ENCODE measurements at places on chromosomes 12 and 14. TPM values are rescaled to one million over a fixed set of nuclear protein-coding genes. Genes with fewer than 3 reads are reported as not detected.

DNA sequence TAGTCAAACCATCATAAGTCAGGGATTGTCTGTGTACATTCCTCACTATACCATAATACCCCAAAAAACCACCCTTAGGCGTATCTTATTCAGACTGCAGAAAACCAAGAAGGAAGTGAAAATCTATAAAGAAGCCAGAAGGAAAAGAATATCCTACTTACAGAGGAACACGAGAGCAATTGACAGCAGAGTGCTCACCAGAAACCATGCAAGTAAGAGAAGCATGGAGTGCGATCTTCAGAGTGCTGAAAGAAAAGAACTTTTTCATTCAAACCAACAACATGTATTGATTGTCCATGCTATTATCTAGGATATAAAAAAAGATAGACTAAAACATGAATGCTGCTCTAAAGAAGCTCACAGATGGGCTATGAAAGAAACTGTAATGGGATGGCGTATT lies 50.8 kb downstream of the STXBP6 start:
- ATAC-seq, result no peak

DNA sequence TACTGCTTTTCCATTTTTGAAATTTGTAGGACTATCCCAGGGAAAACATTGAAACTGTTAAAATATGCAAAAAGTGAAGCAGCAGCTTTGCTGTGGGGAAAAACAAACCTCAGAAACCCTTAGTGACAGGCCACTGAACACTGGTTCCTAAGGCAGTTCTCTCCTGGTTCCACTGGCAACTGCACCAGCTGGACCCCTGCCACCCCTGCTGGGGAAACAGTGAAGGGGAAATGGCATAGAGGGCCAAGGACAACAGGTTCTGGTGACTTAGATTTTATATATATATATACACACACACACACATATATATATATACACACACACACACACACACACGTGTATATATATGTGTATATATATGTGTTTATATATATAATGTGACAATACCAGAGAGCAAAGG lies 16.2 kb upstream of the KRT7 start:
- no peak for ATAC-seq

DNA sequence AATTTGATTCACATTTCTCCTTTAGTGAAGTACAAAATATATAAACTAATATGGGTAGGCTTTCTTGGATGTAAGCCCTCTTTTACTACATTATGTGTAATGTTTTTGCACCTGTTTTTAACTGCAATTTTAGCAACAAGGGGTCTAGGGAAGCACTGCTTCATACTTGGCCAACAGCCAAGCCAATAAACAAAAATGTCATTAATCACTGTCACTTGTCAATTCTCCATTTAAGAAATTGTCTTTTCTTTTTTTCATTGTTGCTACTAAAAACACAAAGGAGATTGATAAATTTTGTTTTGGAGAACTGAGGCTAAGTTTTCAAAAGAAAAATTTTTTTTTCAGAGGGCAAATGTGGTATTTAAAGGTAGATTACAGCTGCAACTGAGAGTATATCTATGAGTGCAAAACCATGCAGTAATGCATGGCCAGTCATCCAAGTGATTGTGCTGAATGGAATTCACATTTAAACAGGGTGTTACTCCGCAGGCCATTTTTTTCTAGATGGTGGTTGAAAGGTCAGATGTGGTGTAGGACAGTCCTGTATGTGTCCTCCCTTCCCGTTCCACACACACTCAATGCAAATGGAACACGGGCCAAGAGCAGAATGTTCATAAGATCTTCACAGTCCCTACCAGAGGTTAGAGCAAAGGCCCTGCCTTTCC lies 503.0 kb upstream of the LMO3 start:
- no peak for ATAC-seq

DNA sequence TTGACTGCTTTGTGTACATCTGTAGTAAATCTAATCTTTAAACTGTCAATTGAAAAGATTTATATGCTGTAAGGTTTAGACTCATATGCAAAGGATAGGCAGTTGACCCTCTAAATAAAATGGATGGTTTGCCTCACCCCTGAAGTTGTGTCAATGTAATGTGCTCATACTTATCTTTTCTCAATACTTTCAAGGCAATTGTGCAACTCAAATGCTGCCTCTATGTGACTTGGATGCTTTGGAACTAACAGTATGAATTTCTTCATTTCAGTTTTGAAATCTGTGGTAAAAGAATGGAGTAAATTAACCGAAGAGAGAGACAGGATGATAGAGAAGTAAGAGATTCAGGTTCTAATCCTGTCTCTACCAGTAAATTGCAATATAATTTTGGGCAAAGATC lies 9.7 kb downstream of the PDE6H start:
- ATAC-seq, result no peak

DNA sequence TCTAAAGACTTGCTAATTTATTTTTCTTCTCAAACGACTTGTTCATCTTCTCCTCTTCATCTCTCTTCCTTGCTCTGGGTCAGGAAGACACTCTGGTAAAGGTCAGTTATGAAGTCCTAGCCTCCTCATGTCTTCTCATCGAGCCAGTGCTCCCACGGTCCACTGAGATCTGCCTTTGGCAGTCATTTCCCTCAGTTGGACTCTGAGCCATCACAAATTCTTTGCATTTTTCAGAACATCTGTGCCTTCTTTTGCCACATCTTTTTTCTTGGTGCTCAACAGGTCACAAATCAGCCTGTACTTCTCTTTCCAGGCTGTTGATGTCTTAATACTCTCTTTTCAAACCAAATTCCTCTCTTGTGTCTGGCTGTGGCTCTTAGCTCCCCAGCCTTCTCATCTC lies 49.7 kb downstream of the IGF1 start:
- no peak for ATAC-seq

DNA sequence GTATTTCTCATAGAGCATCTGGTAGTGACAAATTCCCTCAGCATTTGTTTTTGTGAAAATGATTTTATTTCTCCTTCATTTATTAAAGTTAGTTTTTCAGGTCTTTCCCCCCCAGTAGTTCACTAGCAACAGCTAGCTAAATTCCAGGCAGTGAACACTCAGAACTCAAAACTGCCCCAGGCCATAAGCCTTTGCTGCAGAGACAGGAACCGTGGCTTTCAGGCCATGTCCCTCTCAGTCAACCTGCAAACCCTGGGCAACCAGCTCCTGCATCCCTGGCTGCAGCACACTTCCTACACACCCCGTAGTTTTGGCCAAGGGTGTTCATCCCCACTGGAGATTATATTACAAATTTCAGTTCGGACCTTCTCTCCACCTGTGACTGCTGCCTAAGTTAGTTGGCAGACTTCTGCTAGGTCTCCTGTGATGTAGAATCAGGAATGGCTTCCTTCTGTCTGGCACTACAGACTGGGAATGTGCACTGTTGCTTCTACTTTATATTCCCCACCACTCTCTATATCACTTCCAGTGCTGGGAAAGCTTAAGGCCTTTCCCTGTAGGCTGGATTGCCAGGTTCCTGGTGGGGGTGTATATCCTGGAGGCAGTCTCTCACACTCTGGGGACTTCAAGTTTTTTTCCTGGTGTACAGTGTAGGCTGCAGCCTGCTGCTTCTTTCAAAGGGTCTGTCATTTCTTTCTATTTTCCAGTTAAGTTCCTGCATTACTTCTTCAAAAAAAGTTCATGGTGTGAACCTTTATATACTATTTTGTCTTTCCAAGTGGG lies 924.4 kb upstream of the LRFN5 start:
- no peak for ATAC-seq

- ATAC-seq, result peak; percentile 68
These were observed 50.3 kb upstream of the PPP2R5C start for GRCh38 chr14:101711041-101711856.

DNA sequence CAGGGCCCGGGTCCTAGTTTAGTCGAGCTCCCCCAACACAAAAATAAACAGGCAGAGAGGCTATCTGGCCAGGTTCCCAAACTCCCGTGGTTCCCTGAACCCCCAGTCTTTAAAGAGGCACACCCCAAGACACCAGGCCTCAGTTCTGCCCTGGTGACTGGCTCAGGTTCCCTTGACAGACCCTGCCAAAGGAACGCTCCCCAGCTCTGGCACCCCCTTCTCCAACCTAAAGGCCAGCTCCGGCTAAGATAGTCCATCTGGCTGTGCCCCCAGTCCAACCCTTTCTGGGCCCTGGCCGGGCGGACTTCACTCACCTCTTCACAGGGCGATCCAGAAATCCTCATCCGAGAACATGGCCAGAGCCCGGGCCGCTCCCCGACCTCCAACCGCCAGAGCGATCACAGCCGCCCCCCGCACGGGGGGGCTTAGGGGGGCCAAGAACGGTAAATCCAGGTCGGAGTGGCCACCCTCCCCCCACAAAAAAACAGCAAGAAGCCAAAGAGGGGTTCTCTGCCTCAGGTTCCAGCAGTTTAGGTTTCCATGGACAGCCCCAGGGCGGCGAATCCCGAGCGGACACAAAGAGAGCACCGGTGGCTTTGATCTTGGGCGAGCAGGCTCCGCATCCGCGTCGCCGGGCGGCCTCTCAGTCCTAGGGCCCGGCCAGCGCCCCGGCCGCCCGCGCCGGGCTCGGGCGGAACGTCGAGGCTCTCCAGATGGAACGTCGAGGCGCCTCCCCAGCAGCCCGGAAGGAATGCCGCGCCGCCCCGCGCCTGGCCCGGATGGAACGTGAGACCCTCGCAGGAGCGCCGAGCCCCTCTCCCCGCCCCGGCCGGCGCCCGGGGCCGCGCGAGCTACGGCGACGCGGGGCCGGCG lies 1.1 kb downstream of the KMT2D start:
- peak; percentile 21 for ATAC-seq

- peak; percentile 81 for ATAC-seq
These were observed 64.2 kb downstream of the CLMN start for GRCh38 chr14:95255487-95255886.

DNA sequence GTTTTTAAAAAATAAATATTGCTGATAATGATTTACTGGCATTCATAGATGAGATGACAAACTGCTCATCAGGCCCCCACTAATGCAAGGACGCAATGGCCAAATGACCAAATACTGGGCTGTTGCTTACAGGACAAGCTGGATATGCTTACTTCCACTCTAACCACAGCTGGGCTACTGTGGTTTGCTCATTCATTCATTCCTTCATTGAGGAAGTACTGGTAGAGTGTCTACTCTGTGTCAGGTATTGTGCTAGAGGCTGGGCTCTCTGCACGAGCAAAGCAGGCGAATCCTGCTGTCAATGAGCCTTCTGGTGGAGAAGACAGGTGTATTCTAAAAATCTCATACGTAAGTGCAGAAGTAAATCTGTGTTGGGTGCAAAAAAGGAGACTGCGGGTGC lies 113.3 kb upstream of the SLC38A2 start:
- ATAC-seq, result no peak

GRCh38 chr12:15272376-15272775 lies 49.9 kb upstream of the PTPRO start:
- ATAC-seq, result no peak

DNA sequence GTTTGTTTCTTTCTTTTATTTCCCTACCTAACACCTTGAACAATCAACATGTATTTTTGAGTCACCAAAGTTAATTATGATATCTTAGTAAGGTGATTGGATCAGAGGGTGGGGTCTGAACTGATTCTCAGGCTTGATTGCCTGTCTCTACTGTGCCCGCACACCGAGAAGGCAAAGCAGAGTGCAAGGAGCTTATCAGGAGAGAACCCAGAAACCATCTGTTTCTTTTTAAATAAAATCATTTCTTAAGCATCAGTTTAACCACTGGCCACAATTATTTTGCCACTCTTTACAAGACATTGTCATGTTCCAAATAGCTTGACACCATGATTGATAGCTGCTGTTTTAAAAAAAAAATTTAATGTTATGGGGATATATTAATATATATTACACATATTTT lies 3.1 kb downstream of the GARIN2 start:
- ATAC-seq, result no peak

GRCh38 chr14:93115821-93116675 lies at the start of gene ITPK1:
Gene ITPK1, minus strand, starts transcription at chr14:93115925. Its CDS starts 762 bp downstream, at chr14:93115163.
- peak; percentile 70 for ATAC-seq

DNA sequence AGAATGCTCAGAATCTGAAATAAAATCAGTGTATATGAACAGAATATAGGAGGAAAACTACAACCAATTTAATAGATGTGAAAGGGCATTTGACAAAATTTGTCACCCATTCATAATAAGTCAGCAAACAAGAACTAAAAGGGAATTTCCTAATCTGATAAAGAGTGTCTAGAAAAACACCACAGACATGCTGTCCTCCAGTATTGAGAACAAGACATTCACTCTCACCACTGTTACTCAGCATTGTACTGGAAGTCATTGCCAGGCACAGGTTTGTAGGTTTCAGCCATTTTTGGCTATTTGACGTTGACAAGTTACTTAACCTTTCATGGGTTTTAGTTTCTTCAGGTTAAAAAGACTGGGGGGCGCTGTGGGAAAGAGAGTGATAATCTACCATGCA lies 13.2 kb downstream of the EIF2S1 start:
- no peak for ATAC-seq

DNA sequence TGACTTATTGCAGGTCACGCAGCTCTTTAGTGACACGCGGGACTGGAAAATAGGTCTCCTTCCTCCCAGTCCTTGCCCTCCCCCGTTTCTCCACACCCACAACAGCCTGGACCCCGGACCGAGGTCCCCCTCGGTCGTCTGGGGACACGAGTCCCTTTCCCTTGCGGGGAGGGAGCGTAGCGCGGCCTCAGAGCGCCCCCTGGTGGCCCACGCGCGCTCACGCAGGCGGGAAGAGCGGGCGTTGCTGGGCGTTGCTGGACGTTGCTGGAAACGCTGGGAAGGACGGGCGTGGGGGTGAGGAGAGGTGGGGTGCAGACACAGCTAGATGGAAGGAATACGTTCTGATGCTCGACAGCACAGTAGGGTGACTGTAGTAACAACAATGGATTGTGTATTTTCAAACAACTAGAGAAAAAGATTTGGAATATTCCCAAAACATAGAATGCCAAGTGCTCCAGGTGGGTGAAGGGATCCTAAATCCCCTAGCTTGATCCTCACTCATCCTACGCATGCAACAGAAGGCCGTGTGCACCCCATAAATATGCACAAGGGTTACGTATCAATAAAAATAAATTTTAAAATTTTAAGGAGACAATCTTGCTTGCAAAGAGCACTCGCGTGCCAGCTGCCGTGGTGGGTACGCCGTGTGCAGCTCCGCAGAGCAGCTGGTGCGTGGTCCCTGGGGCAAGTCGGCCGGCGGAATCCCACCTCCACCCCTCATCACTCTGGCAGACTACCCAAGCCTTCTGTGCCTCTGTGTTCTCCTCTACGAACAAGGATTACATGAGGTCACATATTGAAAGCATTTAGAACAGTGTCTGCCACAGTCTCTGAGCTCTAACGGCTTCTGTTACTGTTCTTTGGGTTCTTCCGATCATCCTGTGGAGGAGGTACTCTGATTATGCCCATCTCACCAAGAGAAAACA lies 87.4 kb downstream of the B4GALNT3 start:
- ATAC-seq, result peak; percentile 84

- no peak for ATAC-seq
These were observed 891.6 kb downstream of the VRK1 start for GRCh38 chr14:97688631-97689336.

- ATAC-seq, result no peak
These were observed 19.6 kb downstream of the TC2N start for GRCh38 chr14:91847693-91848092.

C12orf56 gene
- 0.50 TPM for total RNA-seq

MMP17 gene
- 52.3 TPM for total RNA-seq

LRIG3 gene
- total RNA-seq, result 150 TPM

PRICKLE1 gene
- 8.5 TPM for total RNA-seq

SLC25A21 gene
- 2.6 TPM for total RNA-seq

SYT10 gene
- 0.07 TPM for total RNA-seq
